ENCODE measurements at places on chromosomes 3 and 15.

- no peak for DNase-seq
Observed at GRCh38 chr3:167684388-167684993, 30.7 kb upstream of the WDR49 start.

- DNase-seq = no peak
Observed at GRCh38 chr15:26721232-26721967, 51.5 kb downstream of the GABRB3 start.

- no peak for DNase-seq
Observed at GRCh38 chr3:133886031-133886722, 9.5 kb downstream of the RAB6B start.

DNA sequence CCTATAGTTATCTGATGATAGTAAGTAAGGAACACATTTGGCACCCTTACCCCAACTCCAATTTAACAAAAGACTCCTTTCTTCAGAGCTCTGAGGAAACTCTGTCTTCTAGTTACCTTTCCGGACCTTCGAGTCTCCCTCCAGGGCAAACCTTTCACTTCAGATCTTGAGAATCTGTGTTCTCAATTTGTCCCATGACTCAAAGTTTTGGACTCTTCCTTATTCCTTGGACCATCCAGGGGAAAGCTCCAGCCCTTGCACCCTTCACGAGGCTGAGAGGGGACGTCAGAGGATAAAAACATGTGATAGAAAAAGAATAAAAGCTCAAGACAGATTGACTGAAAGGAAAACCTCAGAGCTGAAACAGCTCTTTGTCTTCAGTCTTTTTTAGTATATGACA is 76.9 kb downstream of the CTNNB1 start:
- DNase-seq = no peak

GRCh38 chr3:136957751-136958288 is at the start of gene IL20RB:
Gene IL20RB, plus strand, starts transcription at chr3:136957983. Its CDS starts 131 bp downstream, at chr3:136958114.
- no peak for DNase-seq

GRCh38 chr15:56325186-56325585 is 40.0 kb upstream of the TEX9 start:
- DNase-seq = no peak

GRCh38 chr15:55859681-55860080 is 116.7 kb upstream of the PRTG start:
- DNase-seq = no peak

- no peak for DNase-seq
Observed at GRCh38 chr3:22734756-22735155, 468.4 kb upstream of the UBE2E2 start.

GRCh38 chr3:124352149-124352539 is 360.2 kb upstream of the ROPN1 start:
- no peak for DNase-seq

DNA sequence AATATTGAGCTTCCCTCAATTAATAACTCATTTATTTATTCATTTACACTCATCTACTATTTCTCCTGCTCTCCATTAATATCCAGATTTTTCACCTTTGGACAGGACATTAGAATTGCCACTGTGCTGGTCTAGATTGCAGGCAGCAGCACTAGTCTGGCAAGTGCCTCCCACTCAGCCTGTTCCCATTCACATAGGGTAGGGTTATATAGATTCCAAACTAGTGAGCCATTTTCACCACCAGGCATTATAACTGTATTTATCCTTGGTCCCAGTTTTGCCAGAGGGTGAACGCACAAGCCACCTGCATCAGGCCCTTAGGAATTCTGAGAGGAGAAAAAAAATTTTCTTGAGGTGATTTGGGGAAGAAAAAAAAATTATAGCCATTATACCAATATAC is 44.5 kb downstream of the ANAPC13 start:
- DNase-seq = no peak

GRCh38 chr3:61154457-61155198 is 96.6 kb downstream of the FHIT start:
- DNase-seq = no peak

DNA sequence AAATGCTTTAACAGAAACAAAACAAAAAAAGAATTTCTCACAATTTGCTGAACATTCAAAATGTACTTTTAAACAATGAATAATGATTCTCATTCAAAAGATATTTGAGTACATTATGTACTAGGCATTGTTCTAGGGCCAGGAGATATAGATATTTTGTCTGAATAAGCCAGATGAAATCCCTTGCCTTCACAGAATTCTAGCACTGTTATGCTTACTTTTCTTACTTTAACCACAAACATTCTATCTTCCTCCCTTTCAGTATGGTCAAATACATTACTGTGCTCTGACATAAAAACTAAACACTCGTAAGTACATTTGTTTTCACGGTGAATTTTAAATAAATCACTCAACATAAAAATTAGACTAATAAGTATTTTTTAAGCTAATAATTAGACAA is 116.7 kb downstream of the ADAM10 start:
- no peak for DNase-seq
